ENCODE measurements at places on chromosomes 4 and X. TPM values are rescaled to one million over a fixed set of nuclear protein-coding genes. Genes with fewer than 3 reads are reported as not detected.

OCIAD2 gene
- total RNA-seq: 94.1 TPM

DNA sequence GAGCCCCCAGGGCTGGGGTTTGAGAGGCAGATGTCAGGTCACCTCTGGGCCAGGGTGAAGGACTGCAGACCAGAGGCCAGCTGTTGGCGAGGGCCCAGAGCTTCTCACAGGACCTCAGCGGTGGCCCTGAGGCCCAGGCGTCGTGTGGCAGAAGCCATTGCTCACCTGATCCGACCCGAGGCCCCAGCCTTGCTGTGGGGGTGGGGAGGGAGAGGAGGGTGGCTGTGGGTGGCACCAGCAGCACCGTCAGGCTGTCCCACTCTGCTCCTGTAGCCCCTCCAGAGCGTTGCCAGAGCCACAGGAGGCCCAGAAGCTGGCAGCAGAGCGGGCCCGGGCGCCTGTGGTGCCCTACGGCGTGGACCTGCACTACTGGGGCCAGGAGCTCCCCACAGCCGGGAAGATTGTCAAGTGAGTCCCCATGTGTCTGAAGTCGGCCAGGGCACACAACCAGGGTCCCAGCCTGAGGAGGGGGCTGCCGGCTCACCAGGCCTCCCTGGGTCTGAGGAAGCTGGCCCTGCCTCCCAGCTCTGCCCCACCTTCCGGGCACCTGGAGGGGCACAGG, 28.8 kb downstream of the UVSSA start:
- no peak for DNase-seq

DNA sequence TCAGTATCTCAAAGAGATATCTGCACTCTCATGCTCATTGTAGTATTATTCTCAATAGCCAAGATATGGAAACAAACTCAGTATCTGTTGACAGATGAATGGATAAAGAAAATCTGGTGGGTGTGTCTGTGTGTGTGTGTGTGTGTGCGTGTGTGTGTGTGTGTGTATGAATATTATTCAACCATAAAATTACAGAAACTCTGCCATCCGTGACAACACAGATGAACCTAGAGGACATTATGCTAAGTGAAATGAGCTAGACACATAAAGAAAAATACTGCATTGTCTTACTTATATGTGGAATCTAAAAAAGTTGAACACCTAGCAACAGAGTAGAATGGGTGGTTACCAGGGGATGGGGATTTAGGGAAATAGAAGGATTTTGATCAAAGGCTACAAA, 13.2 kb downstream of the XKRX start:
- DNase-seq: no peak

DNA sequence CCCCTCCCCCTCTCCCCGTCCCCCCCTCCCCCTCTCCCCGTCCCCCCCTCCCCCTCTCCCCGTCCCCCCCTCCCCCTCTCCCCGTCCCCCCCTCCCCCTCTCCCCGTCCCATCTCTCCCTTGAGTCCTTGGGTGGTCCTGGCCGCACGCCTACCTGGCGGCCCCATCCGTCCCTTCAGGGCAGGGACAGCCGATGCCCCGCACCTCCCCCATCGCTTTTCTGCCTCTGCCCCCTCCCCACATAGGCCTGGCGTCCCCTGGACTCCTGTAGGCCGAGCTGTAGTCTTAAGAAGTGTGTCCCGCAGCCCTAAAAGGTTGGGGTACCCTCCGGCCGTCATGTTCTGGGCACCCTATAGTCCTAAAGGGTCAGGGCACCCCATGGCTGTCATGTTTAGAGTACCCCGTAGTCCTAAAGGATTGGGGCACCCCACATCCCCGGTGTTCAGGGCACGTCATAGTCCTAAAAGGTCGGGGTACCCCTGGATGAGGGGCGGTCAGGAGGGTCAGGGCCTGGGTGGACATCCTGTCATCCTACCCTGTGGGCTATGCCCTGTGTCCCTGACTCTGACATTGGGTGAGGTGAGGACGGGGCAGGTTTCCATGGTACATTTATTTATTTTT, 10.8 kb upstream of the GTPBP6 start:
- no peak for DNase-seq

DNA sequence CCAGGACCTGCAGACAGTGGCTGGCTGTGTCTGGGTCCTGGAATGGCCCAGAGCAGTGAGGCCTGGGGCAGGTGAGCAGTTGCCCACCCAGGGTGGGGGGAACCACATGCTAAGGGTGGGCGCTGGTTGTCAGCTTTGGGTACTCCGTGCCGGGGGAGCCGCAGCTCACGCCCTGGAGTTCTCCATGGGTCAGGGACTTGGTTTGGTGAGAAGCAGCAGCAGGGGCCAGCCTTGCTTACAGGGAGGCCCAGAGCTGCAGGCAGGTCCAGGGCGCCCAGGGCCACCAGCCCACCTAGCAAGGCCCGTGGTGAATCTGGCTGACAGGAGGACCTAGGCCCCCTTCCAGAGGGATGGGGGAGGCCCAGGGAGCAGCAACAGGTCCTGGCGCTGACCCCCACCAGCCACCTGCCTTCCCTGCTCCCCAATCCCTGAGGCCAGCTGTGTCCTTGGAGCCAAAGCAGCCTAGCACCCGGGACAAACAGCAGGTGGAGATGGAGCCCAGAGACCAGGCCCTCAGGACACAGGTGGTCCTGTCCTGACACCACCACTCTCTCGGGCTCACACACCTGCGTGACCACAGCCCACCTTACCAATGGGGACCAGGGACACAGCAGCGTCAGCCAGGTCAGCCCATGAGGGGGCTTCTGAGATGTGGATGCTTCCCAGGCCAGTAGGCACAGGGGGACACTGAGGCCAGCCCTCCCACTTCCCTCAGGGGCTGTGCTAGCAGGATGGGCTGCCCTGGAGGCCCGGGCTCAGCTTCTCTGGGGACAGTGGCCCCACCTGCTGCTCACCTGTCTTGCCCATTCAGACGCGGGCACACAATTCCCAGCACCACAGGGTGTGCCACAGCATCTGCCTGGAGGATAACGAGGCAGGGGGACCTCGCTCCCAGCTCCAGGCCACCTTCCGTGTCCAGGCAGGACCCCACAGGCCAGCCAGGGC, 3.5 kb downstream of the MXD4 start:
- no peak for DNase-seq

All from MCF 10A (cell line).